Stimulated activated CD4-positive, alpha-beta T cell treated with anti-CD3 and anti-CD28 coated beads, Interleukin-1b, Interleukin-23, amount 100 ng/mL, for 1 hour (primary cell): ENCODE measurements at places on chromosomes 6 and 20.

DNA sequence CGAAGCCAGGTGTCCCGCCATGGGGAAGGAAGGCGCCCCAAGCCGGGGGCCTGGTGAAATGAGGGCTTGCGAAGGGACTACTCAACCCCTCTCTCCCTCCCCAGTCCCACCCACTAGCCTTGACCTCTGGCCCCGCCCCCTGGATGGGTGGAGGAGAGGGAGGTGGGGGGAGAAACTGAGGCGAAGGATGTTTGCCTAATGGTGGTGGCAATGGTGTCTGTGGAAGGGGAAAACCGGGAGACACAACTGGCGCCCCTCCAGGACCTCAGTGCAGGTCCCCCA lies at the start of gene POU5F1:
POU5F1 (minus strand) TSS at position 83 of the 282 bp plus-strand sequence; CDS start at position 21, 62 bp downstream.
- DNase-seq: no peak

GRCh38 chr20:57283860-57284259 lies 17.4 kb upstream of the BMP7 start:
- no peak for DNase-seq

DNA sequence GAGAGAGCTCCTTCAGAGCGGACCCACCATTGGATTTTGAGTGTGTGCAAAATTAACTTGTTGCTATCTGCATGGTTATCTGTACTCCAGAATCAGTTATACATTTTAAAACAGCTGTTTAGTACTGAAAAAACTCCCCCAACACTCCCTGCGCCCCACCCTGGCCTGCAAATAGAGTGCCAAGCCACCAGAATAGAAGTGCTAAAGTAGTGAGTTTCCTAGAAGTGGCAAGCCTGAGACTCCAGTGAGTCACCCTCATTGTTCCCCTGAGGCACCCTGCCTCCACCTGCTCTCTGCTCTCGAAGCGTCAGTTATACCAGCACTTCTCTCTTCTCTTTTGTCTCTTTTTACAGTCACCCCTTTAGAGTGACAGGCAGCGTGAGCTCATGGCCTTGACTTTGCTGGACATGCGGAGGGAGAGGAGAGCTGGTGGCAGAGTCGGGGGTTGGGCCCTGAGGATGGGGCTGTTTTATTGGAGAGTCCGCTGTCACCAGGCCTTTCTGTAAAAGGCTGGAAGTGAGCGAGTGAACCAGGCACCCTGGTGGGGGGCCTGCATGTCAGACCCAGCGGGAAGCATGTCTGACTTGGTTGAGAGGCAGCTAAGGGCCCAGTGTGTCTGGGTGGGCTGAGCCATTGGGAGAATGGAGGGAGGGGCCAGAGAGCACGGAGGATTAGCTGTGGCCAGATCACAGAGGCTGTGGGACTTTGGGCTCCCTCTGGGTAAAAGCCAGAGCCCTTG lies 10.4 kb downstream of the IGF2R start:
- DNase-seq: no peak

- no peak for DNase-seq
Measured at GRCh38 chr20:59175002-59175401, 11.4 kb downstream of the ZNF831 start.

DNA sequence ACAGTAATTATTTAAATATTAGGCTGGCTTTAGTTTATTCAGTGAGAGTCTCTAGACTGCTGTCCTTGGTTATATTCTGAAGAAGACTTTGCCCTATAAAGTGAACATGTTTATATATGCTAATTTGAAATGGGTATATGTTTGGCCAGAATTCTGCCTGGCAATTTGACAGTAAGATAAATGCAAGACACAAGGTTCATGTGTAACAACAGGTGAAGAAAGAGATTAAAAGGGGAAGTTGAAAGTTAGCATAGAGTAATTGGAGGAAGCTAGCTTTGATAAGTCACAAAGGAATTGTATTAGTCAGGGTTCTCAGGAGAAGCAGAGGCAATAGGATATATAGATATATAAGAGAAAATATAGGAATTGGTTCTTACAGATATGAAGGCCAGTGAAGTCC lies 191.4 kb downstream of the CENPW start:
- no peak for DNase-seq

- DNase-seq: peak; percentile 19
Measured at GRCh38 chr6:12010635-12011275, 1.4 kb upstream of the HIVEP1 start.

DNA sequence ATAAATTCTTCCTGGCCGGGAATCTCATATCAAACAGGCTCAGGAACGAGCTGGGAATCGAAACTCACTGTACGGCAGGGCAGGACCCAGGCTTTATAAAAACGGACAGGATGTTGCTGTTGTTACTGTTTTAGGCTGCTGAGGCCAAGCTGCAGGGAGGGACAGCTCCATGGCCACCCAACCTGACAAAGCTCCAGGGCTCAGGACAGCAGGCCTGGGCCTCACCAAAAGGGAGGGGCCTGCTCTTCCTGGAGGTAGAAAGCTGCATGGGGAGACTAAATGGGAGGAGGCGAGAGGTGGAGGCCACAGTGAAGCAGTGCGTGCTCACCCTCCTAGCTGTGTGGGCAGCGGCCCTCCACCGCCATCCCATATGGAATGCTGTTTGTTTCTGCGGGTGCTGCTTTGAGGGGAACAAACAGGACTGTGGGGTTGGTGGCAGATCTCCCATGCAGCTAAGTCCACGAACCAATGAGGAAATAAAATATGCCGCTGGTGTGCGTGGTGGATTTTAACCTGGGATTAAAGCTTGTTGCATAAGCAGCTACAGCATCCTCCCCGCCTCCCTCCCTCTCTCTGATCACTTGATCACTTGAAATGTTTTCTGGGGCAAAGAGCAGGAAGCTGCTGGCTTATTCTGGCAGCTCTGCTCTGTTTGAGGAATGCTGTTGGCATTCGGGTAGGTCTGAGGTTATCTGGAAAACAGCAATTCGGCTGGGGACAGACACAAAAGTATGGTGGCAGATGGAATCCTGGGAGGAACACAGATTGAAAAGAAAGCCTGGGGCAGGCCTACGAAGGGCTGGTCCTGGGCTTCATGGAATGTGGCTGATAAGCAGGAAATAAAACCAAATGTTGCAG lies 2.4 kb upstream of the ZMYND8 start:
- no peak for DNase-seq

GRCh38 chr6:40249935-40250334 lies 315.7 kb upstream of the MOCS1 start:
- DNase-seq: no peak

- no peak for DNase-seq
Measured at GRCh38 chr20:63112491-63113219, 103.3 kb downstream of the YTHDF1 start.

- peak; percentile 36 for DNase-seq
Measured at GRCh38 chr6:152338335-152339125, 298.6 kb downstream of the SYNE1 start.

DNA sequence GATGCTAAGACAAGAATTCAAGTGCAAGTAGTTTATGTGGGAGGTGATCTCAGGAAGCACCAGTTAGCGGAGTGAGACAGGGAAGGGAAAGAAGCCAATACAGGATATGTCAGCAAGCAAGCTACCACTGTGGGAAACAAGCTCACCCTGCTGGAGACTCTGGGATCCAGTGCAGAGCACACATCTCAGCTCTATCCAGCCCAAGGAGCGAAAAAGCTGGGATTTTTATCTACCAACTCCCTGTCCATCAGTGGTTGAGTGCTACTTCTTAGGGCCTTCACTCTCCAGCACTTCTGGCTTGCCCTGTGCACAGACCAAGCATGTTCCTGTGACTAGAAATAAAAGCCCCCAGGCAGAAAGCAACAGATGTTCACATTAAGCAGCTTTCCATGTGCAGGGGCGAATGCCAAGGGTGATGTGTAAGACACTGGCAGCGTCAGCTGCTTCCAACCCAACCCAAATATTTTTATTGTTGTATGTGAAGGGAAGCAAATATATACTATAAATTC lies 10.8 kb upstream of the RNF24 start:
- DNase-seq: no peak

- DNase-seq: no peak
Measured at GRCh38 chr6:18390476-18390875, 3.3 kb downstream of the RNF144B start.

GRCh38 chr6:140047321-140047720 lies 672.9 kb upstream of the CITED2 start:
- no peak for DNase-seq

DNA sequence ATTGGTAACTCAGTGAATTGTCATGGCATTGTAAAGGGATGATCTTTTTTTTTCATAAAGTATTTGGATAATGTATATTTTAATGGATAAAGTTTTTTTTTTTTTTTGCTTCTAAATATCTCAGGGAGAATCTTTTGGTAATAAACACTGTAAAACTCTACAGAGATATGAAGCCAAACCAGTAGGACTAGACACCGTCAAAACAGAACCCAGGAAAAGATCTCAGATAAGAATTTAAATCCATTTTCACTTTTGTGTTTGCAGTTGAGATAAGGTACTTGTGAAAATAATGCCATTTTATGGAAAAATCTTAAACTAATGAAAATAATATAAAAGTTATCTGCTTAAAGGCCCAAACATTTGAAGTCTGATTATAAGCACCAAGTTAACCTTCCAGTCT lies 27.0 kb downstream of the FAM83B start:
- no peak for DNase-seq

- DNase-seq: no peak
Measured at GRCh38 chr20:40196846-40197436, 492.1 kb downstream of the MAFB start.

DNA sequence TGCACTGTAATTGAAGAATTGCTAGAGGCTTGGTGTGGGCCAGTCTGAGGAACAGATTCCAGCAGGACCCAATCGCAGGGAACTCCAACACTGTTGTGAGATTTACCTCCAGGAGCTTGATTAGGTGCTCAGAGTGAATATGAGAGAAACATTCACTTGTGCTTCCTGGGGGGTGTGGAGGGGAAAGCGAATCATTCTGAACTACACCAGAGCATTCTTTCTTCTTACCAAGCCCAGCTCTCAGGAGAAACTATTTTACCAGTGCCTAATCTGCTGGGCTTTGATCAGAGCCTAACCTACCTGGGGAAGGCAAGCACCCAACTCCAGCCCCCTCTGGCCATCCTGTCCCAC lies 7.4 kb upstream of the SIRPB1 start:
- DNase-seq: no peak

GRCh38 chr6:44224029-44224964 lies 902 bp downstream of the SLC29A1 start:
- DNase-seq: no peak

DNA sequence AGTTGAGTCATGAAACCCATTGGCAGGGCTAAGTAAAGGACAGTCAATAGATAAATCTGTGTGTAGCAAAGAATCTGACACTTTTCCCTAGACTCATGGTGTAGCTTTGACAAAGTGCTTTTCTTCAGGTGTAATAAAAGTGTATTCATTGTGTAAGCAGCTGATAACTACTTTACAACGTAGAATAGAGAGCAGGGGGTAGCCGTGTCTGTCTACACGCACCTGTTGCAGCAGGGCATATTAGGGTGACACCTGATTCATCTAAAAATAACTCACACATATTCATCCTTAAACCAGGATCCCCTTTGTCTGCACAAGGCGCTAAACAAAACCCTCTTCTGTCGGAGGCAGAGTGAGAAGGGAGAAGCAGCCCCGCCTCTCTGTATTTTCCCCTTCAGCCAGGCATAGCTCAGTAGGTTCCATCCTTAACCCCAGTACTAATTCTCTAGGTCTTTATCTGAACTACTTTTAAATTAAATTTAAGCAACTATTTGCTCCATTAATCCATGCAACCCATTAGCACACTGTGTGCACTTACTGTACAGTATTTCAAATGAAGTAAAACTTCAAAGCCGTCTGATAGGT lies 306.7 kb upstream of the SASH1 start:
- no peak for DNase-seq

GRCh38 chr6:36150283-36150682 lies 20.0 kb downstream of the MAPK13 start:
- DNase-seq: no peak

GRCh38 chr6:105591053-105591452 lies 188.2 kb upstream of the PREP start:
- DNase-seq: no peak

DNA sequence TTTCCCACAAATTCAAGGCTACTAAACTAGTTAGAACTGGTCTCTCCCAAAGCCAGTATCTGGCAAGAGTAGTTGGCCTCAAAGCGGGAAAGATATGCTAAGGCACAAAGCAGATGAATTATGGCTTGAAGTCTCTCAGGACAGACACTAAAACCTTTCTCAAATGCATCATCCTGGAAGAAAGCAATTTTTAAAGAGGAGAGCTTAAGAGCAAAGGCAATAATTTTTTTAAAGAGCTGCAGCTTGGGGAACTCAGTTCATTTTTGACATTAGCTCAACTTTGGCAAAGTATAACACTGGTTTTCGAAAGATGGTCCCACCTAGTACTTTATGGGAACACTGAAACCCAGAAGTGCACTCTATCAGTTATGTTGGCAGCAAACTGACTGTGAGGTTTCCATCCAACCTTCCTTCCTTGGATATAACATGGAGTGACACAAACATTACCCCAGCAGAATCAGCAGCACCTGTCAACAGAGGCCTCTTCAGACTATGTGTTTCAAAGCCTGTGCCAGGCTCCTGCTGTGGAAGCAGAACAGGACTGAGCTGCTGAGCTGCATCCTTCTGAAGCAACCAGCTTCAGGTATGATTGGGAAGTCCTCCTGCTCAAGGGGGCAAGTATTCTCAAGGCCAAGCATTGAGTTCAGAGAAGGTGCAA lies 852.3 kb upstream of the HS3ST5 start:
- no peak for DNase-seq

DNA sequence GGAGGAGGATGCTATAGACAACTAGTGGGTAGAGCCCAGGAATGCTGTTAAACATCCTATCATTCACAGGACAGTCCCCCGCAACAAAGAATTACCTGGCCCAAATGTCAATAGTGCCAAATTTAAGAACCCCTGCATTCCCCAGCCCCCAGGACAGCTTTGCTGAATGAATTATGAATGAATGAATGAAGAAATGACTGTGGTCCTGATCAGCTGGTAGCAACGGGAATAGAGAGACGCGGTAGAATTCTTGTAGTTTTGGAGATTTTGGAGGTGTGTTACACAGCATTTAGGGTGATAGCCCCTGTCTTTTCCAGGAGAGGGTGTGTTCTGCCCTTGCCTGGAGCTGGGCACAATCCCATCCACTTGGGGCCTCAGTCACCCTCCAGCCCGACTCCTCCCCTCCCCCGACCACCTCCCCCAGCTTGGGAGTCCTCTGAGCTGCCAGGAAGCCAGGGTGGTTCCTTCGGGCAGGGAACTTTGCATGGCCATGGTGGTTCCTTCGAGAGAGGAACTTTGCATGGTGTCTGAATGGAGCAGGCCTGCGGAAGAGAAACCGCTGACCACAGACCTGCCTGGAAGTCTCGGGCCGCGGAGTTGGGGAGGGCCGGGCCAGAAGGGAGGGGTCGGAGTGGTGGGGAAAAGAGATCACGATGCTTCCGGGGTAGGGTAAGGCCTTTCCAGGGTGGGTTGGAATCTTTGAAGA lies 1.0 kb upstream of the HCK start:
- DNase-seq: no peak

DNA sequence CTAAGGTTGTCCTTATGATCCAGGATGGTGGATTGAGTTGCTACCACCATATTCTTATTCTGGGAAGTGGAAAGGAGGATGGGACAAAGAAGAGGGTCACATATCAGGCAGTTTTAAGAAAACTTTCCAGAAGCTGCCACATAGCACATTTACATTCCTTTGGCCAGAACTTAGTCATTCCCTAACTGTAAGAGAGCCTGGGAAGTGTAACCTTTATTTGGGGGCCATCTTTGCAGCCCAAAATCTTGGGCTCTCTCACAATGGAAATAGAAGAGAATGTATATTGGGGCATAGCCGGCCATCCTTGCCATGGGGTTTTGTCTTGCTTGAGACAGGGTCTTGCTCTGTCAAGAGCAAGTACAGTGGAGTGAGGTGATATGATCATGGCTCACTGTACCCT lies 8.4 kb downstream of the ZNF341 start:
- no peak for DNase-seq

- DNase-seq: no peak
Measured at GRCh38 chr6:39923394-39923793, 10.9 kb downstream of the MOCS1 start.

GRCh38 chr6:165662749-165663376 lies at the start of gene PDE10A:
Gene PDE10A (minus strand): TSS chr6:165663241. CDS start chr6:165662811, 430 bp downstream.
- DNase-seq: no peak
